ENCODE measurements at places on chromosomes 3 and 15.

- no peak for DNase-seq
Measured at GRCh38 chr15:66997212-66997611, 68.2 kb upstream of the SMAD3 start.

GRCh38 chr3:20405744-20406143, 219.7 kb upstream of the SGO1 start:
- no peak for DNase-seq

- DNase-seq = no peak
Measured at GRCh38 chr15:69531665-69532027, 79.0 kb downstream of the RPLP1 start.

- DNase-seq = no peak
Measured at GRCh38 chr3:121834157-121834670, 646 bp downstream of the IQCB1 start.

GRCh38 chr3:100463002-100463401, 29.4 kb upstream of the TMEM45A start:
- DNase-seq = peak; percentile 35

GRCh38 chr3:68186733-68187132, 532.3 kb upstream of the SUCLG2 start:
- no peak for DNase-seq

- no peak for DNase-seq
Measured at GRCh38 chr3:108334701-108335100, 38.4 kb downstream of the HHLA2 start.
